Dermis microvascular lymphatic vessel endothelial cell (primary cell): ENCODE measurements at places on chromosomes 11 and 22.

- no peak for DNase-seq
Observed at GRCh38 chr11:133545199-133545803, 13.0 kb upstream of the OPCML start.

DNA sequence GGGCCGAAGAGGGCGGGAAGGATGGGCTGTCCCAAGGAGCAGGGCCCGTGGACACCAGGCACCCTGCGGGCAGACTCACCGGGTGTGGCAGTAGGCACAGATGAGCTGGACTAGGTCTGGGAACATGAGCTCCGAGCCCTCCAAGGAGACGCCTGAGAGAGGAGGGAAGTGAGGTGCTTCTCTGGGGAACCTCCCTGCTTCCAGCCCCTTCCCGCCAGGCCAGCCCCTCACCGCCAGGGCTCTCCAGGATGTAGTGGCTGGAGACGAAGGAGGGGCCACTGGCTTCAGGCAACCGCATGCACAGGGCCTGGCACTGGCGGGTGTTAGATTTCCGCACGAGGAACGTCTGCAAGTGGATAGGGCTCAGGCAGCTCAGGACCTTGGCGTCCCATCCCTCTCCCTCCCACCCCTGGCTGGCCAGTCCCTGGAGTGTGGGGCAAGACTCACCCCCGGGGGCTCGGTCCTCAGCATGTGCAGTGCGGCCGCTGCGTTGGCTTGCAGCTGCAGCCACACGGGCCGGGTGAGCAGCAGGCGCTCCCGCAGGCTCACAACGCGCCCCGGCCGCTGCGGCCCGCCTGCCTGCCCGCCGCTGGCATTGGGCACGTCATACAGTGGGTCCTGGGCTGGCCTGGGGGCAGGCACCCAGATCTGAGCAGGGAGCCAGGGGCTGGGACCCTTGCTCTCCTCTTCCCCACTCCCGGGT lies 552 bp downstream of the RIN1 start:
- peak; percentile 46 for DNase-seq

GRCh38 chr11:134345237-134345550 lies 13.4 kb downstream of the GLB1L2 start:
- no peak for DNase-seq

GRCh38 chr22:49736538-49736937 lies 91.1 kb downstream of the BRD1 start:
- DNase-seq = no peak

- no peak for DNase-seq
Observed at GRCh38 chr11:79637219-79637618, 196.4 kb upstream of the TENM4 start.

DNA sequence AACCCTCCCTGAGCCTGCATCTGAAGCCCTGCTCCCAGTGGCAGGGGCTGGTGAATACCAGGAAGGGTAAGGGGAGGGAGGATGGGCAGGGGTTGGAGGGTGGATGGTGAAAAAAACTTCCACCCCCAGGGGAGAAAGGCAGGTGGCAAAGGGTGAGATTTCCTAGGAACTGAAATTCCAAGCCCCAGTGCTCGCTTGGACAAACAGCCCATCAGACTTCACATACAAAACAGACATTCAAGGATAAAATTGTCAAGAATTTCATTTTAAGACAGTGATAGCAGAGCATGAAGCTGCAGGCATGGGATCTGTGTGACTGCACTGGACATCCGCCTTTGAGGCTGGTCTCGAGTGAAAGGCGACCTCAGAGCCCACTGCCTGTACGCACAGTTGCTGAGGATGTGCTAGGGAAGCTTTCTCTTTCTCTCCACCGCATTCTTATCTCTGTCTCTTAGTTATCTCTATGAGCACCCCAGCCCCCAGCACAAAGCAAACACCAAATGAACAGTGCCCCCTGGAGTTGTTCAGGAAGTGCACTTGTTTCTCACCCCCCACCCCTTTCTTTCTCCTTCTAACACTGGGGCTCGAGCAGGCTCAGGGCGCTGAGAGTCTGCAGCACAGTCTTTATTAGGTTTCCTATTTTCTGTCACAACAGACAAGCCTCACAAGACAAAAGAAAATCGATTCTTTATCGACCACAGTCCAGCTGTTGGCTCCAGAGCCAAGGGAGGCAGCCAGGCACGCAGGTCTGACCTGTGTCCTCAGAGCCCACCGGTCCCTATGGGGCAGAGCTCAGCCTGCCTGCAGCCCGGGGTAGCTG lies 237.3 kb upstream of the NCAM1 start:
- no peak for DNase-seq

GRCh38 chr11:35103366-35104208 lies 35.4 kb upstream of the CD44 start:
- no peak for DNase-seq

DNA sequence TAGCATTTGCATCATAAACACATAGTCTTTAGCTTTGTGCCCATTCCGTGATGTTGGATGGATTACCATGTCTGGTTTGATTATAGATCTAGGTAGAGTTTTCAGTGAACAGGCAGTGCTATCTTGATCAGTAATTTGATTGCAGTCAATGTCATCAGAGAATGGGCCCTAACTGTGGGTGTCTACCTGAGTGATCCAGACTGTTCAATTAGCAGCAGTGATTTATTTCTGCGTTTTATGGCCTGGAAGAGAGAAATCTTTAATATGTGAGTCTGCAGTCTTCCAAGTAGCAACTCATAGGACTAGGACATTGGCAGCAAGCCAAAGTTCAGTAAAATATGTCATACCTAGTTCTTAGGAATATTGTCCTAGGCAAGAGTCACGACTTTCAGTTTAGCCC lies 80.3 kb downstream of the CASP12 start:
- DNase-seq = peak; percentile 37

GRCh38 chr22:35437049-35437448 lies 37.1 kb downstream of the MCM5 start:
- no peak for DNase-seq

DNA sequence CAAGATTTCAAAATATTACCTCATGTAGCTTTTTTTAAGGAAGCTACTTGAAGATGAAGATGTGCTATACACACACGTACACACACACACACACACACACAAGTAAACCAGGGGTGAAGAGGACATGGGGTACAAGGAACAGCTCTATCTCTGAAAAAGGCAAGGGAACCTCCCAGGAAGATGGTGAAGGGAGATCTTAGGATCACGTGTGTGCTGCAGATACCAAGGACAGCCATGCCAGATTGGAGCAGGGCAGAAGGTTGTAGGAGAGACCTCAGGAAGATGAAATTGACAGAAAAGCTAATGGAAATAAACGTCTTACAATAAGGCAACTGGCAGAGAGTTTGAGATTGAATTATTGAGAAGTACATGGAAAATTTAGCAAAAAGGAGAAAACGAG lies 19.7 kb downstream of the RAB39A start:
- no peak for DNase-seq

GRCh38 chr22:44665115-44665514 lies 36.9 kb upstream of the PRR5 start:
- no peak for DNase-seq

DNA sequence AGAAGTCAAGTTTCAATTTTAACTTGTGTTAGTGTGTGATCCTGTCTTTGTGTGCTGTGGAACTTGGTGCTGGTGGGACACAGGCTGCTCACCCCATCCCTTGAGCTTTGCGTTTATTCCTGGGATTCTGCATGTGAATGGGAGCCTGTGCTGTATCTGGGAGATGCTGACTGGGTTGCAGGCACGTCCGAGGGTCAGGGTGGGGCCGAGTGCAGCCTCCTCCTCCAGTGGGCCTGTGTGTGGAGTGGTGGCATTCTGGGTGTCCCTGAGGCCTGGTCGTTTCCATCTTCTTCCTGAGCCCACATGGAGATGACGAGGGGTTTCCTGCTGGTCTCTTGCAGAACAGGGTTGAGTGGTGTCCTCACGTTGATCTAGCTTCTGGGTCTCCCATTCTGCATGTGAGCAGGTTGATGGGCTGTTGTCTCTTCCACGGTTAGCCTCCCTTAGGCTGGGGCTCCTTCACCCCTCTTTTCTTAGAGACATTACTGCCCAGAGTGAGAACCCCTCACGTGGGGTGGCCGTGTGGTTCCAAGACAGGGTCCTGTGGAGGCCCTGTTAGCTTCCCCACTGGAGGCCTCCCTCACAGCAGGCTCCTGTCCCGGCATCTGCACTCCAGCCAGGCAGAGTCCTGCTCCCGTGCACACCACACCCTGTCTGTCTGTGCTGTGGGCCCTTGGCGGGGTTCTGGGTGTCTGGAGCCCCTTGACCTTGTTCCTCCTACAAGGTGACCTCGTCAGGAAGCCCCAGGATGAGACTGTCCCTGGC lies 4.9 kb downstream of the PTDSS2 start:
- no peak for DNase-seq

DNA sequence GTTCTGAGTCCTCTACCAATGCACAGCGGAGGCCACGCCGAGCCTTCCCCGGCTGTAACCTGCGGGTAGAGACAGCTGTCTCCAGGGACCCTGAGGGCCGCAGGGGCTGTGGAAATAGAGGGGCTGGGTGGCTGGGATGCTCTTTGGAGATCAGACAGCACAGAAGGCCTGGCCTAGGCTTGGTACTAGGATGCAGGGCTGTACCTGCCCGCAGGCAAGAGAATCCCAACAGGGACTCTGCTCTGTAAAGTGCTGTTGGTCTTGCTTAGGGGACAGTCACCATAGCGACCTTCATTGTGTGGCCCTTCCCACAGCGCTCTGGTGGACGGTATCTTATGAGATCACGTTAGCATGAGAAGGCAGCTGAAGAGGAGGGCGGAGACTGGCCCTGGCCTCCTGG lies 11.3 kb upstream of the KCNJ5 start:
- no peak for DNase-seq

GRCh38 chr11:98710986-98711385 lies 309.8 kb upstream of the CNTN5 start:
- no peak for DNase-seq

GRCh38 chr22:19121631-19122142 lies 525 bp downstream of the DGCR2 start:
- DNase-seq = peak; percentile 60

GRCh38 chr22:41289671-41290070 lies 3.7 kb upstream of the RANGAP1 start:
- DNase-seq = no peak

DNA sequence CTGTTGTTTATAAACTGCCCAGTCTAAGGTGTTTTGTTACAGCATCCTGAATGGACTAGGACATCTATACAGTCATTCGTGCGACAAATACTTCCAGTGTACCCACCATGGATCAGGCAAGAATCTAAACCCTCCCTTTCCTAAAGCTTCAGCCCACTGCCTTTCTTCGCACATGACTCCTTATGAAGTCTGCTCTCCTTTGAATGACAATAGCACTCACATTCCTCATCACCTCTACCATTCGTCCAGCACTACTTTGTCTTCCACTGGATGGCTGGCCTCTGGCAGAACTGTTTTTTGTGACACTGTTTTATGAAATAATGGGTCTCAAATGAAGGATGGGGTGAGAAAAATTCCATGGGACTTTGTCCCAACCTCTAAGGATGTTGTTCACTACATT lies 89.8 kb upstream of the LIN7C start:
- DNase-seq = no peak

GRCh38 chr22:36544107-36544620 lies 15.2 kb upstream of the EIF3D start:
- no peak for DNase-seq

GRCh38 chr11:84795698-84796097 lies 831.4 kb downstream of the DLG2 start:
- no peak for DNase-seq

GRCh38 chr11:96337541-96338431 lies 5.2 kb downstream of the MAML2 start:
- DNase-seq = no peak

- DNase-seq = no peak
Observed at GRCh38 chr11:47164321-47164720, 12.4 kb downstream of the ARFGAP2 start.

DNA sequence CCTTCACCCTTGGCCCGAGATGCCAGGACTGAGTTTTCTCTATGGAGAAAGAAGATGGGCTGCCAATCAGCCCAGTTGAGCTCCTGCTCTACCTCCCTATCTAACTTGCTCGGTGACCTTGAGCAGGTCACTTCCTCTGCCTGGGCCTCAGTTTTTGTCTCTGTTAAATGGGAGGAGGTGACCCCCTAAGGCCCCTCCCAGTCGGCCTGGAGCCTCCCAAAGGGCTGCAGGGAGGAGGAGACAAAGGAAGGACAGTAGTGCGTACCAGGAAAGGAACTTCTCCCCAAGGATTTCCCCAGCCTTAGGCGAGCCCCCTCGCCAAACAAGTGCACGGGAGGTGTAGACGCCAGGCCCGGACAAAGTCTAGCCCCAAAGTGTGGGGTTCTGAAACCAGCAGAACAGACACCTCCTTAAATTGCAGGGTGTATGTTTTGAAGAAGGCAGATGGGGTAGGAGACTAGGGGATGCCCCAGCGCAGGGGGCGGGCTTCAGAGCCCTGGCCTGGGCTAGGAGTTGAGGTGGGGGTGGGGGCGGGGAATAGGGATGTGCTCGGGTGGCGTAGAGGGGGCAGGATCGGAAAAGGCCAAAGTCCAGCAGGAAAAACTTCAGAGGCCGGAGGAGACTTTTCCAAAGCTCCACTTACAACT lies 1.0 kb downstream of the CBX7 start:
- no peak for DNase-seq

- DNase-seq = no peak
Observed at GRCh38 chr11:18624161-18624560, 10.0 kb downstream of the SPTY2D1 start.

DNA sequence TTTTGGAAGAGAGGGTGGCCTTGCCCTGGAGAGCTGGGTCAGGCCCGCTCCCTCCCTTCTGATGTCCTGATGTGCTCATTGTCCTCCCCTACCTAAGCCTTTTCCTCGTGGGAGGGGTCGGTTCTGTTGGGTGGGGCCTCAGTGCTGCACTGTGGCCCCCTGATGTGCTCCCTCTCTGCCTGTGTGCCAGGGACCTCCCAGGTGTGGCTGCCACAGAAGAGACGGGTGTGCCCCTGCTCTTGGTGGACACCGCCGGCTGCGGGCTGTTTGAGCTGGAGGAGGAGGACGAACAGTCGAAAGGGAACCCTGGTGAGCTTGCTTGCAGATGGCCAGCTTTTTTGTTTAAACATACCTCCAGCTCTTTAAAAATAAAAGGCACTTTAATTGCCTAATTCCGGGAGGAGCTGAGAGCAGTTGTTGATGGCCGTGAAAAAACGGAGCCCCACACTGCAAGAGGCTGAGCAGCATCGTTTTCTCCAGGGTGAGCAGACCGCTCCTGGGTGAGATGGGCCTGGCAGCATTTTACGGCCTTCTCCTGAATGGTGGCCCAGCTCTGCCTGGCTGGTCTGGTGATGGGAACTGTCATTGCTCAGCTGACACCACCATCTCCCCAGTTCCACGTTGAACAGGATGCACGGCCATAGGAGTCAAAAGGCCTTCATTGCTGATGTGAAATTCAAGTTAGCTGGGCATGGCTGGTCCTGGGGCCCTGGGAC lies 30.1 kb downstream of the IGHMBP2 start:
- no peak for DNase-seq

GRCh38 chr22:44913198-44913983 lies 96.4 kb downstream of the PHF21B start:
- DNase-seq = no peak

DNA sequence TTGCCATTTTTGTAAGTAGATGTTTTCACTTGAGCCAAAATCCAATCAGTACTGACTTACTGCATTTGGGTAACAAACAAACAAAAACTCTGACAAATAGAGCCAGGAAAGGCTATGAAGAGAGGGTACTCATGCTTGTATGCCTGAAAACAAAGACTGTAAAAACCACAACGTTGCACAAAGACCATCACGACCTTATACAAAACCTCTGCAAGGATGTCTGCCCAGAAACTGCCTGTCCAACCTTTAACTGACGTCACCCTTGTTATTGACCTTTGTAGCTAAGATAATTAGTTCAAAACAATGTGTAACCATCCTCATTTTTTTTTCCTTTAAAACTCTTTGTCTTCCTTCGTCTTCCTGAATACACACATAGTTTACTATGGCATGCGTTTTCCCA lies 804 bp upstream of the CREBZF start:
- no peak for DNase-seq
